ENCODE measurements at places on chromosomes 3 and 15. TPM values are rescaled to one million over a fixed set of nuclear protein-coding genes. Genes with fewer than 3 reads are reported as not detected.

DNA sequence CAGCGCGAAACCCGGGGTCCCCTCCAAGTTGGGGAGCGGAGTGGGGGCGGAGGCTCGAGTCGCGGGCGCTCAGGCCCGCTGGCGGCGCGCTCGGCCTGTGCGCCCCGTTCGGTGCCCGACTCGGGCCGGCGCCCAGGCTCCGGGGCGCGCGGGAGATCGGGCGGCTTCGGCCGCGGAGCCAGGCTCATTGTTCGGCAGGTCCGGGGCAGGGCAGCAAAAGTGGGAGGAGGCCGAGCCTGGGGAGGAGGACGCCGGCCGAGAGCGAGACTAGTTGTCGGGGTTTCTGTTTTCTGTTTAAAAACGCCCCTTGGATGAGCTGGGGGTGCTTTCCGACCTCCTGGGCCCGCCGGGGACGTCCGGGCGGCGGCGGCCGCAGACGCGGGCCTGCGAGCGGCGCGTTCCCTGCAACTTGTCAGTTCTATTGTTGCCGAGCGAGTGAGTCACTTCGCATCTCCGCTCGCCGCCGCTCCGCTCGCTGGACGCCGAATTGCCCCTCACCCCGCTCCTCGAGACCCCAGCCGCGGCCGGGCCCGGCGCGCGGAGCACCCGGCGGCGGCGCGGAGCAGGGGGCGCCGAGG is 676 bp downstream of the TCF12 start:
- no peaks in the 10 kb centered on the region for H3K27me3 ChIP-seq
- peak overlapping the region; percentile 96 for H3K27ac ChIP-seq
- peaks cover 54% of the 10 kb centered on the region for H3K4me1 ChIP-seq
- peak overlapping the region; percentile 78 for H3K4me3 ChIP-seq
- DNase-seq, result peak; percentile 53

Gene KIF7
- 4.6 TPM for total RNA-seq

DNA sequence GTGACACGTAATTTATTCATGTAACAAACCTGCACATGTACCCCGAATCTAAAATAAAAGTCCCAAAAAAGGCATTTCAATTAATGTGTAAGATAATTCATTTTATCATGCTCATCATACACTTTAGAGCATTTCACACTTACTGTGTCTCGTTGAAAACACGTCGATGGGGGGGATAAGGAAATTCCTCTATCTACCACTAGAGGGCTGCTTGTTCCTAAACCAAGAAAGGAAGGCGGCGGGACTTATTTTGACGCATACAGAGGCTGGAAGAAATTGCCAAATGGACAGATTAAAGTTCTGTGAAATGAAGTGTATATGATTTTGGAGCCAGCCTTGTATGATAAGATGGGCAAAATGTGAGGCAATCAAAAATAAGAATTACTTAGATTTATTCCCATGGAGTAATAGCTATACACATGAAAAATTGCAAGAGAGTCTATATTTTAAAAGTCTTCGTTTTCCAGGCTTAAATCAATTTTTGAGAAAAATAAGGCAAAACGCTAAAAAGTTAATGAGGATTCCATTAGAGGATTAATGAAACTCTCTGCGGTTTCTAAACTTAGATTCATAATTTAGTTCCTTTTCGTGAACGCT is 346.8 kb downstream of the CNTN3 start:
- peak; percentile 69 for DNase-seq
- no peak overlapping the region for H3K27ac ChIP-seq
- no peaks in the 10 kb centered on the region for H3K4me1 ChIP-seq
- H3K36me3 ChIP-seq, result no peaks in the 10 kb centered on the region

GRCh38 chr3:108241721-108242120 is 19.5 kb upstream of the IFT57 start:
- H3K27me3 ChIP-seq, result no peaks in the 10 kb centered on the region
- no peak overlapping the region for H3K27ac ChIP-seq
- no peak overlapping the region for H3K4me3 ChIP-seq
- no peaks in the 10 kb centered on the region for H3K4me1 ChIP-seq
- DNase-seq, result no peak

Gene SLC28A2
- not detected for total RNA-seq

Gene GOLGA8R
- total RNA-seq, result 4.0 TPM

- no peak overlapping the region for H3K27ac ChIP-seq
- no peak overlapping the region for H3K4me3 ChIP-seq
- no peaks in the 10 kb centered on the region for H3K27me3 ChIP-seq
- H3K4me1 ChIP-seq, result no peaks in the 10 kb centered on the region
- no peak for DNase-seq
- no peaks in the 10 kb centered on the region for H3K36me3 ChIP-seq
These were observed 85.6 kb downstream of the PTPRG start for GRCh38 chr3:61646851-61647525.

- H3K4me3 ChIP-seq, result no peak overlapping the region
- H3K36me3 ChIP-seq, result no peaks in the 10 kb centered on the region
- H3K27ac ChIP-seq, result no peak overlapping the region
- DNase-seq, result no peak
- H3K4me1 ChIP-seq, result no peaks in the 10 kb centered on the region
These were observed 38.8 kb upstream of the SLC25A36 start for GRCh38 chr3:140902791-140903190.

DNA sequence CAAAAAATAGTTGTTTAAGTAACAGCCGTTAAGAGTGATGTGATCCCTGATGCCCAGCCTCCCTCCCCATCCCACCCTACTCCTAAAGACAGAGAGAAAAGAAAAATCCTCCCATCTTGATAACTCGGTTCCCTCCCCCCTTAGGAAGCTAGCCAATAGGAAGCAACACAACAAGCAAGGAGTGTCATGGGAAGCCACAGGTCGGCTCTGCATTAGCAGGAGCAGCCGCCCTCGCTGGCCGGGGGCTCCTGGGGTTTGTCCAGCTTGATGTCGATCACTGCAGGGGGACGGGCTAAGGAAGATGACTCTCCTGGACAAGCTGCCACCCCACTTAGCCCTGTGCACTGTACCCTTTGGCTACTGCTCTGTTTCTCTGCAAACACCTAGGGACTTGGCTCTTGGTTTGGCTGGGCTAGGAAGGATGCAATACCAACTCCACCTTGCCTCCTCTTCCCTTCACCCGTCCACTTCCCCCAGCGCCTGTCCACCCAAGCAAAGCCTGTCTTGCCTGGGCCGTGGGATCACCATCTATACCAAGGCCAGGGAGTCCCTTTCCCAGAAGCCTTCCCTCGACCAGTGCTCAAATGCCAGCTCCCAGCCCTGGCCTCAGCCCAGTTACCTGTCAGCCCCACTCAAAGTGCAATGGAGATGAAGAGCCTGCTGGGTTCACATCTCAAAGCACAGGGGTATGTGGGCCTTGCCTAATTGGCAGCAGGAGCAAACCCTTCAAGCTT is 23.1 kb downstream of the SRPRB start:
- no peaks in the 10 kb centered on the region for H3K4me1 ChIP-seq
- H3K27me3 ChIP-seq, result no peaks in the 10 kb centered on the region
- H3K4me3 ChIP-seq, result no peak overlapping the region

Gene CD276
- 71.9 TPM for total RNA-seq

DNA sequence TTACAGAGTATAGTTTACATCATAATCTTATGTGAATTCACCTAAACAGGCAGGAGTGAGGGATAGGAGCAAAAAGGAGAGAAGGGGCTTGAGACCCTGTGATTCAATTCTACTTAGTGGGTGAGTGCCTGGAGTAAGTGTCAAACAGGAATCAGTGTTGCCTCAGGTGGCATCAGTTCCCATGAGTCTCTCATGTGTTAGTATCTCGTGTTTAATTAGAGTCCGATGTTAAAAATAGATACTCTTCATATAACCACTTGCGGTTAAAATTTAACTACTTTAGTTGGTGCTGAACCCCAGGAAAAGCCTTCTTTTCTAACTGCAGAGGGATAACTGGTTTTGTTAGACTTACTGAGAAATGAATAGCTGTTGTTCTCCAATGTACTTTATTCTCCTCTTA is 251.5 kb downstream of the SUCLG2 start:
- no peaks in the 10 kb centered on the region for H3K27me3 ChIP-seq
- no peak for DNase-seq
- no peak overlapping the region for H3K4me3 ChIP-seq
- no peak overlapping the region for H3K27ac ChIP-seq

DNA sequence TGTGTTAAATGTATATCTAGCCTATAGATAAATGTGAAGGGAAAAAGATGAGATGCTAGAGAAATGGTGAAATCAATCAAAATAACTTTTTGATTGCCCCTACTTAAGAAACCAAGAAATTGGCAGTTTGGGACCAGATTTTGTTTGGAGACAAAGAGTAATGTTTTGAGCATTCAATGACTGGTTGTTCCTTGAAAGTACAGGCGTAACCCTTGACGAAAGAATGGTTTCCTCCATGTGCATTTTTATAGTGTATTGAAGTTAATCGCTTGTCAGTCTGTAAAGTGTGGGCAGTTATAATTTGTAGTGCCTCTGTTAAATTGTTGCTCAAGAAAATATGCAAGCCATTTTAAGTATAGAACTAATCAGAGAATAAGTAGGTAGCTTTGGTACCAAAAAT is 1.2 kb downstream of the KIF23 start:
- no peaks in the 10 kb centered on the region for H3K27me3 ChIP-seq
- DNase-seq, result no peak
- H3K4me3 ChIP-seq, result peak overlapping the region; percentile 89
- peaks cover 16% of the 10 kb centered on the region for H3K4me1 ChIP-seq
- no peaks in the 10 kb centered on the region for H3K36me3 ChIP-seq

GRCh38 chr3:50167069-50167840 is 12.1 kb downstream of the SEMA3F start:
- no peak for DNase-seq
- H3K27me3 ChIP-seq, result no peaks in the 10 kb centered on the region
- peak overlapping the region; percentile 60 for H3K27ac ChIP-seq
- peaks cover 80% of the 10 kb centered on the region for H3K4me1 ChIP-seq
- H3K36me3 ChIP-seq, result no peaks in the 10 kb centered on the region

Gene ADGRG7
- total RNA-seq, result not detected

GRCh38 chr3:51044982-51045381 is 340.1 kb upstream of the MANF start:
- no peaks in the 10 kb centered on the region for H3K27me3 ChIP-seq
- H3K27ac ChIP-seq, result no peak overlapping the region
- no peak for DNase-seq
- no peaks in the 10 kb centered on the region for H3K4me1 ChIP-seq
- no peak overlapping the region for H3K4me3 ChIP-seq

GRCh38 chr3:123120573-123120972 is 53.7 kb downstream of the PDIA5 start:
- no peak overlapping the region for H3K27ac ChIP-seq
- no peak overlapping the region for H3K4me3 ChIP-seq
- H3K27me3 ChIP-seq, result no peaks in the 10 kb centered on the region
- DNase-seq, result no peak

DNA sequence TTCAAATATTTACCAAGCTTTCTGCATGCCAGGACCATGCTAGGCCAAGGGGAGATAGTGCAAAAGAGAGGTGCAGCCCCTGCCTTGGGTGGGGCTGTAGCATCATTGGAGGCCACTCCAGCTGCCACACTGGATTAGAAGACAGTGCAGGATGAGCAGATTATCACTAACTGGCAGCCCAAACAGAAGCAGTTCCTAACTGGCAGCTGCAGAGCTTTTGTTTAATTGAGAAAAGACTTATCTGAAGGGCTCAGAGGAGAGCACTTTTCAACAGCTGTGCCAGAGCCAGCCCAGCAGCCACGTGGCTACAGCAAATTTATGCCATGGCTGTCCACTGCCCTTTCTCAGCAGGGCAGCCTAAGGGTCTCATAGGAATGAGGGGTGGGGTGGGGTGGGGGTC is 13.5 kb upstream of the ACSBG1 start:
- H3K4me1 ChIP-seq, result no peaks in the 10 kb centered on the region
- DNase-seq, result no peak
- H3K36me3 ChIP-seq, result no peaks in the 10 kb centered on the region

DNA sequence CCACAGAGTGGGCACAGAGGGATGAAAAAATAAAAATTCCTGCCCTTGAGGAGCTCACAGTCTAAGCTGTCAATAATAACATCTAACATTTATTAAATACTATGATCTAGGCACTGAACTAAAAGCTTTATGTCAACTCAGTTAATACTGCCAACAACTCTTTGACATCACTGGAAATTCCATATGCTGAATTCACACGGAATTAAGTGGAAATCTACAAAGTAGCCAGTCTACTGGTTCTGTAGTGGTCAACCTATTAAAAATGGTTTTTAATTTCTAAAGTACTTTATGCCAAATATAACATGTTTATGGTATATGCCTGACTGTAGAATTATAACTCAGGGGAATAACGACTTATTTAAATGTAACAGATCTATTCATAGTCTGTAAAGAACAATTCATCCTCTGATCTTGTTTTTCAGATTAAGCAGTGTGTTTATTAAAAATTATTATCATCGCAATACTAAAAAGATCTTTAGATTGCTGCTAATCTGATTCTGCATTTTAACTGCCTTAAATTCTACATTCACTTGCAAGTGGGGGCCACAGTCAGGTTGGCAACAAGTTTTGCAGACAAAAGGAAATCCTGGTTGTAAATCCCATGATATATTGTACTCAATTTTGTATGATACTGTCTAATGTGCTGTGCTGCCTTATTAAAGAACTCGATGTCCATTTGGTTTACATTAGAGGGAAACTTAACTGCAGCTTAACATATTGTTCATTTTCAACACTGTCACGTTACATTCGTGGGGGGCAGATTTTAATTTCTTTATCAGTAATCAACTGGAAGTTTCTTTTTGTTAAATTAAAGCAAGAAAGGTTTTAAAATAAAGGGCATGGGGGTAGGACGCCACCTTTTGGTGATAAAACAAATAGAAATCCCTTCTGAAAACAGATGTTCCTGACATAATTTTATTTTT is 2.6 kb upstream of the FOXP1 start:
- DNase-seq, result peak; percentile 56
- H3K27me3 ChIP-seq, result no peaks in the 10 kb centered on the region
- no peak overlapping the region for H3K4me3 ChIP-seq
- H3K4me1 ChIP-seq, result peaks cover 25% of the 10 kb centered on the region
- no peaks in the 10 kb centered on the region for H3K36me3 ChIP-seq

Gene SFMBT1
- total RNA-seq, result 9.7 TPM

GRCh38 chr15:62552444-62552843 is 387.4 kb upstream of the C2CD4B start:
- H3K27ac ChIP-seq, result no peak overlapping the region
- no peak for DNase-seq
- no peaks in the 10 kb centered on the region for H3K27me3 ChIP-seq
- no peaks in the 10 kb centered on the region for H3K36me3 ChIP-seq

Gene PIERCE2
- total RNA-seq, result 3.4 TPM

- no peak overlapping the region for H3K4me3 ChIP-seq
- H3K4me1 ChIP-seq, result peaks cover 17% of the 10 kb centered on the region
- no peak overlapping the region for H3K27ac ChIP-seq
These were observed 3.5 kb downstream of the MYD88 start for GRCh38 chr3:38141952-38142273.

DNA sequence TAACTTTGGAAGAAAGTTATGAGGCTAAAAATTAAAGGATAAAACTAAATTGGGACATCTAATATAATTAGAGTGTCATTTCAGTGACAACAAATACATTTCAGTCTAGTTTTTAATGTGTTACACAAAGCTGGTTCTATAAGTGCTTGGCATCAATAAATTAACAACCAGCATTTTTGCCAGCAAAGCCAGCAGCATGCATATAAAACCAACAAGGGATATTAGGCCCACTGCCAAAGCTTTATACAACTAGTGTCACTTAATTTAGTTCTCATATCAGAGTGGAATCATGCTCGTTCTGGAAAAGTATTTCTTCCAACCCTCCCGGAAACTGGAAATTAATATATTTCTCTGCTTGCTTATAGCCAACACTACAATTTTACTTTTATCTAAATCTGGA is 88.8 kb downstream of the THBS1 start:
- no peaks in the 10 kb centered on the region for H3K27me3 ChIP-seq
- peaks cover 5% of the 10 kb centered on the region for H3K4me1 ChIP-seq
- H3K36me3 ChIP-seq, result no peaks in the 10 kb centered on the region
- H3K27ac ChIP-seq, result no peak overlapping the region
- DNase-seq, result no peak
- H3K4me3 ChIP-seq, result no peak overlapping the region

Data from left lung (tissue), 14 donors.